Mammary microvascular endothelial cell (primary cell): ENCODE measurements at places on chromosomes 7 and 10. TPM values are rescaled to one million over a fixed set of nuclear protein-coding genes. Genes with fewer than 3 reads are reported as not detected.

Gene TAS2R4
- not detected in 2 replicates for total RNA-seq

Gene SLC4A2
- total RNA-seq, result 123 and 130 TPM in 2 replicates

Gene GALNT17
- not detected in 2 replicates for total RNA-seq

Gene GPC2
- total RNA-seq, result 0.89 and 1.00 TPM in 2 replicates

Gene MMD2
- total RNA-seq, result not detected in 2 replicates

Gene NKX1-2
- total RNA-seq, result not detected in 2 replicates

Gene PRDX3
- 234 and 236 TPM in 2 replicates for total RNA-seq
